Activated CD8-positive, alpha-beta T cell treated with anti-CD3 and anti-CD28 coated beads for 36 hours (primary cell): ENCODE measurements at places on chromosomes 4 and X.

GRCh38 chr4:188550296-188550695 is 411.1 kb downstream of the TRIML1 start:
- DNase-seq, result no peak

DNA sequence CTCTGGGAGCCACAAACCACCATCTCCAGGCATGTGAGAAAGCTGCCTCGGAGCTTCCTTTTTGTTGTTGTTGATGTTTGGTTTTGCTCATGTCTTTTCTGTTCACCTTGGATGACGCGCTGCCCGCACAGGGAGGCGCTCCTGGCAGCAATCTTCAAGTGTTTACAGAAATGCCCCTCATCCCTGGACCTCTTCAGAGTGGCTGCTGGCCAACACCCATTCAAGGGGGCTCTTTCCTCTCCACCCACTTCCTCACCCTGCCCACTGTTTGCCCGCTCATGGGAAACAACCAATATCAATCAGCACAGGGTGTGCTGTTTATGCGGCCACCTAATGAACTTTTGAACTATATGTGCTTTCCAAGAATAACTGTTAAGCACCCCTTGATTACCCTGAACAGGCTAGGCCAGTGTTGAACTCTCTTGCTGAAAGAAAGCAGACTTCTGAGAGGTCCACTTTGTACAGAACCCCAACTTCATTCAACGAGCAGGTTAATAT is 355.1 kb upstream of the CLNK start:
- DNase-seq, result no peak

GRCh38 chr4:66558651-66559050 is 888.4 kb upstream of the EPHA5 start:
- no peak for DNase-seq

- DNase-seq, result no peak
These were observed 34.5 kb downstream of the WDFY3 start for GRCh38 chr4:84931961-84932360.

- no peak for DNase-seq
These were observed 25.7 kb downstream of the ADGRG2 start for GRCh38 chrX:19096586-19096985.
